ENCODE measurements at places on chromosomes 16 and 17. TPM values are rescaled to one million over a fixed set of nuclear protein-coding genes. Genes with fewer than 3 reads are reported as not detected.

The DNAH9 gene
- total RNA-seq, result not detected

The TPSAB1 gene
- 10.2 TPM for total RNA-seq

The IRX6 gene
- not detected for total RNA-seq

The CTRB1 gene
- total RNA-seq, result not detected

The LYZL6 gene
- total RNA-seq, result not detected

The KRTAP9-4 gene
- total RNA-seq, result not detected

The CTF1 gene
- total RNA-seq, result 2.3 TPM

The CBFA2T3 gene
- 26.8 TPM for total RNA-seq

The BAHCC1 gene
- 8.0 TPM for total RNA-seq

The DBF4B gene
- total RNA-seq, result 4.6 TPM

The GRB7 gene
- not detected for total RNA-seq

The PLA2G10 gene
- total RNA-seq, result not detected

The SLFN13 gene
- 16.4 TPM for total RNA-seq

The WNT3 gene
- 0.49 TPM for total RNA-seq

The HS3ST3A1 gene
- 3.5 TPM for total RNA-seq

The PLXDC1 gene
- 10.2 TPM for total RNA-seq

The GRIN2A gene
- 0.16 TPM for total RNA-seq

The TM4SF5 gene
- not detected for total RNA-seq

The ABR gene
- total RNA-seq, result 41.7 TPM

The GPR179 gene
- total RNA-seq, result not detected

The TBC1D3C gene
- not detected for total RNA-seq

The ANKRD40CL gene
- total RNA-seq, result not detected

The RDM1 gene
- total RNA-seq, result not detected

The ALDH3A1 gene
- total RNA-seq, result 0.16 TPM

The ZNF423 gene
- 3.6 TPM for total RNA-seq

The TBC1D3G gene
- total RNA-seq, result 1.4 TPM

The AATK gene
- 4.8 TPM for total RNA-seq

The TBKBP1 gene
- 25.5 TPM for total RNA-seq

The FDXR gene
- total RNA-seq, result 6.1 TPM

The SCRN2 gene
- 22.8 TPM for total RNA-seq

The THOC6 gene
- 12.2 TPM for total RNA-seq

The TMEM235 gene
- total RNA-seq, result not detected

The NLE1 gene
- total RNA-seq, result 6.6 TPM

The IRX3 gene
- total RNA-seq, result not detected

The ABCC6 gene
- not detected for total RNA-seq

The GNGT2 gene
- total RNA-seq, result 4.2 TPM

The CDH16 gene
- not detected for total RNA-seq

The MFSD11 gene
- 45.1 TPM for total RNA-seq

The PMP22 gene
- total RNA-seq, result 350 TPM

The NAT9 gene
- 14.3 TPM for total RNA-seq

The DNASE1 gene
- 22.4 TPM for total RNA-seq

The HYDIN gene
- total RNA-seq, result 7.5 TPM

The ITPRIPL2 gene
- total RNA-seq, result 61.6 TPM

The NOTUM gene
- not detected for total RNA-seq

The CA5A gene
- total RNA-seq, result not detected

The AOC3 gene
- total RNA-seq, result 79.6 TPM

The KRTAP1-1 gene
- total RNA-seq, result not detected

The CORO6 gene
- total RNA-seq, result 40.7 TPM

The TBC1D3H gene
- total RNA-seq, result not detected

The KCNJ16 gene
- total RNA-seq, result 0.28 TPM

The CHD9NB gene
- 0.55 TPM for total RNA-seq

The GGA2 gene
- 39.8 TPM for total RNA-seq

The PPP1R27 gene
- total RNA-seq, result not detected

The C16orf46 gene
- total RNA-seq, result not detected

The VAT1L gene
- total RNA-seq, result 6.4 TPM

The TSNAXIP1 gene
- 2.0 TPM for total RNA-seq
